Stimulated activated naive CD4-positive, alpha-beta T cell treated with Interleukin-2 at 50 U/mL for 16 hours (primary cell): ENCODE measurements at places on chromosomes 16 and 17.
A peak's percentile ranks its signal among the peaks of the same experiment; 100 is the strongest.

GRCh38 chr16:67150833-67151396, at the start of gene B3GNT9:
TSS of gene B3GNT9 (minus strand) at chr16:67150998. CDS start at chr16:67150485, 513 bp downstream.
- DNase-seq: peak; percentile 29

DNA sequence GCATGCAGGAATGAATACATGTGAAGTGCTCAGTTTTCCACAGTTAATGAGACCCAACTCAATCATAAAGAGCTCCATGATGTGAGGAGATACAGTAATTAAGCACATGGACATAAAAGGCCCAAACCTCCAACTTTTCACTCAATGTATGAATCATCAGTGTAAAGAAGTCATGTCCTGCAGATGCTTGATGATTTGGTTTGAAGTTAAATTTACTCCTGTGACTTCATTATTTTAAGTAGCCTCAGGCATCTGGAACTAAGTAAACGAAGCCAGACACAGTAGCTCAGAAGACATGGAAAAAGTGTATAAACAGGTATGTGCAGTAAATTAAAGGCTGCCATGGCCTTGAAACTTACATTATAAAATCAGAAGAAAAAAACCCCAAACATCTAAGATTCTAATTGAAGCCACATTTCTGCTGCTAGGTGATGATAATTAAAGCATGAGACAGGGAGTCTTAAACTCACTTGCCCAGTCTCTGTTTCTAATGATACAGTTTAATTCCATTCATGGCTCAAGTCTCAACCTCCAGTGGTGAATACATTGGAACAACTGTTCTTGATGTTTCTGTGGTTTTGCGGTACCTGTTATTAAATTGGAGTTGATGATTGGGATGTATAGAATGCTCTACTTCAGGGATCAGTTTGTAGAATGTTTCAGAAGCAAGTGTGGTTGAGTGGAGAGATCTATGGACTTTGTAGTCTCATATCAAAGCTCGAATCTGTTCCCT, 28.9 kb upstream of the CCL2 start:
- no peak for DNase-seq

- DNase-seq: no peak
Measured at GRCh38 chr16:70720425-70721201, 34.8 kb upstream of the MTSS2 start.

DNA sequence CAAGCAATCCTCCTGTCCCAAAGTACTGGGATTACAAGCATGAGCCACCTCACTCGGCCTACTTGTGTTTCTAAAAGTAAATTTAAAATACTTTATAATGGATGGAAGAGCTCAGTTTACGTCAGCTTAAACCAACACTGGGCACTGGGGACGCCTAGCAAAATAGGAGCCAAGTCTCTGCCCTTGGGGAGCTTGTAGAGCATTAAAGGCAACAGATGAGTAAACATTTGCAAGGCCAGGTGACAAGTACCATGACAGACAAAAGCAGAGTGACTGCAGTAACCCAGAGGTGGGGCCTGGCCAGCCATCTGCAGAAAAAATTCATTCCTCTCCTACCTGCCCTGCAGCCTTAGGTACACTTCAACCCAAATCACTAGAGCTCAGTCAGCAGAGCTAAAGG, 12.1 kb upstream of the NLK start:
- no peak for DNase-seq

DNA sequence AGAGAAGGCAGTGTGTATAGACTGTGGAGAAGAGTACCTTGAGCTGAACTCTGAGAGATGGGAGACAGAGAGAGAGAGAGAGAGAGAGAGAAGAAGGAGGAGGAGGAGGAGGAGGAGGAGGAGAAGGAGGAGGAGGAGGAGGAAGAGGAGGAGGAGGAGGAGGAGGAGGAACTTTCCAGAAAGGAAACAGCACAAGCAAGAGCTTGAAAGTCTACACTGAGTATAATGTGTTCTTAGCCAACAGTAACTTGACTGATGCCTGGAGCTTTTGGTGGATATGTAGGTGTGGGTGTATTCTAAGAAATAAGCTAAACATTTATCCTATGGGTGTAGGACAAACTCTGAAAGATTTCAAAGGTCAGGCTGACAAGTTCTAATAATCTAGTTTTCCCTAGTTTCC, 116.4 kb downstream of the SNX11 start:
- no peak for DNase-seq

DNA sequence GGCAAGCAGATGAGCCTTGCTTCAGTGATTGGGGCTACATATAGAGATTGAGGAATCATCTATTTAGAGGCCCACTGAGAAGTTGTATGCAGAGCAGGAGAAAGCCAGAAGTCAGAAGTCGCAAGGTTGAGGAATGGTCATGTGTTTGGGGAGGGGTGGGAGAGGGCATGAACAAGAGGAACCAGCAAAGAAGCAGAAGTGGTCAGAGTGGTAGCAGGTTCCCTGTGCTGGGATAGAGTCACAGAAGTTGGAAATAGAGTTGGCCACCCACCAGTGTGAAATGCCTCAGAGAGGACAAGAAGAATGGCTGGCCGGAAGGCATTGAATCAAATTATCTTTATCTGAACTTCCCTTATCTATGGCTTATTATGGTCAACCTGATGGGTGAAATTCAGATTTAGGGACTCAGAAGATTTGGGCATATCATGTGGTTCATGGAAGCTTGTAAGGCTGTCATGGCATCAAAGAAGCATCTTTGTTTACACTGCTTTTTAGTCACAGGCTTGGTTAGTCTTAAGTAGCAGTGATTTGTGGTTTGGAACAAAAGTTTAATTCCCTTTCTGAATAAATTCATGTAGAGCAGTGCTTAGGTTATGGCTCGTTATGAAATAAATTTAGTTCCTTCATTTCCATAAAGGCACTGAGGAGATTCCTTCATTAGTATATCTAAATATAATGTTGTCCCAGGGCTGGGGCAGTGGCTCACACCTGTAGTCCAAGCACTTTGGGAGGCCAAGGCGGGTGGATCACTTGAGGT, 19.7 kb downstream of the MAP3K3 start:
- DNase-seq: no peak

GRCh38 chr16:87246269-87247065, 70.7 kb downstream of the C16orf95 start:
- no peak for DNase-seq
